GM13976 (cell line): ENCODE measurements at places on chromosomes 1 and 21.

GRCh38 chr1:191714845-191715244, 443.4 kb upstream of the RGS18 start:
- DNase-seq = no peak

GRCh38 chr1:61585714-61586113, 139.2 kb downstream of the TM2D1 start:
- no peak for DNase-seq

DNA sequence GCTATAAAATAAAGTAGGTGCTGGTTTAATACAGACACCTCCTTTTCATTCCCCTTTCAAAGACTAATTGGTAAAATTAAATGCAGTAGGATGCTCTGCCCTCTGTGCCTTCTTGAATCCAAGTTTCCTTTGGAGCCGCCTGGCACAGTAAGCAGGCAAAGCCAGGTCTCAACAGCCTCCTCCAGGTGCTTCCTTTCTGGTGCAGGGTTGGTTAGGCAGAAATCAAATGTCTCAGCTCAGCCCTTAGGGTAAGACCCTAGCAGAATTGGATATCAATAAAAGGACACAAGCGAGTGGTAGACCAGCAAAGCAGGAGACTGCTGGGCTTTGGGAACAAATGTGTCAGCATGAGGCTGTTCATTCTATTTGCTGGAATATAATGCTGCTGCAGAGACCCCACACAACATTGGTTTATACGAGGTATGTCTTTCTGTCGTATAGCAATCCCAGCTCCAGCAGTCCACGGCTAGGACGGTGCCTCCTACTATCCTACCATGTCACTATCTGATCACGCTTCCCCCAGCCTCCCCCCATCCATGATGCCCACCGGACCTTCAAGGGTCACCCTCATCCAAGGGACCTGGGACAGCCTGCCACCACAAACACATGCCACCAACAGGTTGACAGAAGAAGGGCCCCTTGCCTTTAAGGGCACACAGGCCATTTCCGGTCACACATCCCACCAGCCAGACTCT, 58.4 kb downstream of the CAPN2 start:
- DNase-seq = no peak

DNA sequence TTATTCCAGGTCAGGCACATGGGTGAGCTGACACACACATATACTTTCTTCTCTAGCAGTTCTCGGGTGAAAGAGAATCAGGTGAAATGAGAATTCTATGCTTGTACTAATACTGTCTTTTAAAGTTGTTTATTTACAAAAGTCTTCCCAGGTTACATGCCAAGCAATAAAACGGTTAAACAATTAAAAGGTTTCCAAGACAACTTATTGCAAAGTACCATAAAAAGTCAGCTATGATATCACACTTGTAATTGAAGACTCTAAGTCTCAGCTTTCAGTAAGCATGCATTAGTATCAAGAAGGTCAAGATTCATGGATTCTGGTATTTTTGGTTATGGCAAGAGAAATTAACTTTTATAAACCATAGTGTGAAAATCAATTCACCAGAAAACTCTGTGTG, 171.4 kb downstream of the PDE4B start:
- DNase-seq = no peak

DNA sequence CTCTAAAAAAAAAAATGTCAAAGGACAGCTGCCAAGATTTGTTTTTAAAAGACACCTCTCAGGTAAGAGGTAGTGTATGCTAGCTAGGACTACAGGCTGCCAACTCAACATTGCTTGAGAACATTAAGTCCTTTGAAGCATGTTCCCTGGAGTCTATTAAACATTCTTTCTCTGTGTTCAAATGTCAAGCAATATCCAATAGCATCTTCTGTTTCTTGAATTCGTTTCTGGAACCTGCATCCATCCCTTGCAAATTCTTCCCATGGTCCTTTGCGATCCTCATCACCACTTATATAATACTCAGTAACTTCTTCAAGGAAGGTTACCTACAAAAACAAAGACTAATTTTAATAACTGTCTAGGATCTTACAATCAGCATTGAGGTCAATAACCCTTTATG, 5.6 kb downstream of the PPP1R15B start:
- DNase-seq = no peak

DNA sequence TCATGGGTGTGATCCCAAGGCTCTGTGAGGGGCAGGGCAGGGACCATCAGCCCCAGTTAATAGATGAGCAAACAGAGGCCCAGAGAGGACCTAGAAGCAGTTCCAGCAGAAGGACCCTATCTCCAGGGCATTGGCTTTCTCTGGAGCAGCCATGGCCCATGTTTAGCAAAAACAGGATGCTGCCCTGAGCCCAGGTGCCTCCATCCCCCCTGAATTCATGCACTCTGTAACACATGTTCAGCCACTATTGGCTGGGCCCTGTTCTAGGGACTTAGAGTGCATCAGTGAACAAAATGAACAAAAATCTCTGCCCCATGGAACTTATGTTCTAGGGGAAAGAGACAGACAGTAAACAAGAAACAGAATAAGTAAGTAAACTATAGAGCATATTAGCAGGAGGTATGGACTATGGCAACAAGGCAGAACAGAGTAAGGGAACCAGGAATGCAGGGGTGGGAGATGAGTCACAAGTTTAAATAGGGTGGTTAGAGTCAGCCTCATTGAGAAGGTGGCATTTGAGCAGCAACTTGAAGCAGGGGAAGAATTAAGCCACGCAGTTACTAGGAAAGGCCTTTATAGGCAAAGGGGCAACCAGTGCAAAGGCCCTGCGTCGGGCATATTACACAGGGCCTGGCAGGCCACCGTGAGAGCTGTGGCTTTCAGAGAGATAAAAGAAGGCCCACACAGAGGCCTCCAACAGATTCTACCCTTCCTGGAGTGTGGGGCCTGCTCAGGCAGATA, 185.9 kb upstream of the EDN2 start:
- no peak for DNase-seq

DNA sequence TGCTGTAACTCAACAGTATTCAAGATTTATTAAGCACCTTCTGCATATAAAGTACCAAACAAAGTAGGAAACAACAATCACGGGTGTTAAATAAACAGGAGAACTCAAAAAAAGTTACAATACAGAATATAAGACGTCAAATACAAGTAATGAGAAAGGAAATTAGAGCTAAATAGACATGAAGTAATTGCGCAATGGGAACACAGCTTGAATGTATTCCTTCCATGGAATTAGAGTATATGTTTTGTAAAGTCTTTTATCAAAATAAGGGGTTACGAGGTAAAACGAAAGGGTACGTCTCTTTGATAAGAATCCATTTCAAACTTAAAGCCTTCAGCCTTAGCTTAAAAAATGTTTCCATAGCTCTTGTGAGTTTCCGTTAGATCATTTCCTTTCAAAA, 109.1 kb downstream of the SPATA6 start:
- no peak for DNase-seq

DNA sequence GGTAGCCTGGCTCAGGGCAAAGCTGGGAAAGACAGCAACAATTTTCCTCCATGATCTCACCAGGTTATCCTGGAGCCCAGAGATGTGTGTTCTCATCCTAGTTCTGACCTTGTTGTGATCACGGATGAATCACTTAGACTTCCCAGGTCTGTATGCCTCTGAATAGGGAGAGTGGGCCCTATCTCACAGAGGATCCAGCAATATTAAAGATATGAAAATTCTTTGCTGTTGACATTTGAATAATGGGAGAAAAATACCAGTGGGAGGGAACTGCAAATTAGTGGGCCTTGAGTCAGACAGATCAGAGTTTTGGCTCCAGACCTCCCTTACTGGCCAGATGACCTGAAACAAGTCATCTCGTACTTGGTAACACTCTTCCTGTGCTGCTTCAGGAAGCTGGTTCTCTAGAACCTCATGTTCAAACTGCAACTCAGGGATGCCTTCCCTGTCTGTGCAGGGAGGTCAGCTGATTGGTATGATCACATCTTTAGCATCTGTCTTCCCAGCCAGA, 32.8 kb upstream of the RNF19B start:
- DNase-seq = no peak

- DNase-seq = no peak
These were observed 343.2 kb downstream of the OLFM3 start for GRCh38 chr1:101653482-101653946.

DNA sequence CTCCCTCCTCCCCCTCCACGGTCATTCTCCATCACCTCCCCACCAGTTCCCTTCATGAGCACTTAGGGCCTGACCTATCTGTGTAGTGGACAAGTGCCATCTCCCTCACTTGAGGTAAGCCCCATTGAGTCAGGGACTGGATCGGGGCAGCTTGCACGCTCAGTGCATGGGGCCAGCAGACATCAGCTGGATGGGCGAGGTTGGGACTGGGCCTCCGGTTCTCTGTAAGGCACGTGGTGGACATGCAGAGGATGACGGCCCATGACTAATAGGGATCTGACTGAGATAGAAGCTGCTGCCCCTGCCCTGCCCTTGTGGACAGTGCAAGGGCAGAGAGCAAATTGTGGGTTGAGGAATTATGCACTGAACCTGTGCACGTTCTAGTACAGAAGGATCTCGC, 120.4 kb upstream of the C1orf174 start:
- no peak for DNase-seq

- DNase-seq = no peak
These were observed 70.2 kb downstream of the TAS1R2 start for GRCh38 chr1:18789246-18789645.

DNA sequence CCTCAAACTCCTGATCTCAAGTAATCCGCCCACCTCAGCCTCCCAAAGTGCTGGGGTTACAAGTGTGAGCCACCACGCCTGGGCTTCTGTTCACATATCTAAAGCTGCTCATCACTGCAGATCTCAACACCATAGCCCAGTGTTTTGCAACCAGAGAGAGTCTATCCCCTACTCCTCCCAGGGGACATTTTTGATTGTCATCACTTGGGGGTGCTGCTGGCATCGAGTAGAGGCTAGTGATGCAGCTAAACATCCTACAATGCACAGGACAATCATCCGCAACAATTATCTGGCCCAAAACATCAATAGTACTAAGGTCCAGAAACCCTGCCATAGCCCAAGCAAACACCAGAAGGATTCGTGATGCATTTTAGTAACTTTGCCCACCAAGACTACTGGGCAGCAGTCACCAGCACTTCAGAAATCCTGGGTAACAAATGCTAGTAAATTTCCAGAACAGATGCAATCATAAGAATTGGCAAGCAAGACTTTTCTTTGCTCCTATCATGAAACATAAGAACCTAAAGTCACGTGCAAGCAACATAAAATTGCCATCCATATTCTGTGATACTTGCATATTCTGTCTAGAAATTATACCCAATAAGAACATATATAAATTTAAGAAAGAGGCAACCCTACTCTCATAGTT, 159.2 kb downstream of the APP start:
- no peak for DNase-seq

- DNase-seq = peak; percentile 53
These were observed 157.3 kb upstream of the RUNX1 start for GRCh38 chr21:35206141-35207125.

GRCh38 chr1:53362270-53362669, 34.4 kb upstream of the LRP8 start:
- DNase-seq = no peak

DNA sequence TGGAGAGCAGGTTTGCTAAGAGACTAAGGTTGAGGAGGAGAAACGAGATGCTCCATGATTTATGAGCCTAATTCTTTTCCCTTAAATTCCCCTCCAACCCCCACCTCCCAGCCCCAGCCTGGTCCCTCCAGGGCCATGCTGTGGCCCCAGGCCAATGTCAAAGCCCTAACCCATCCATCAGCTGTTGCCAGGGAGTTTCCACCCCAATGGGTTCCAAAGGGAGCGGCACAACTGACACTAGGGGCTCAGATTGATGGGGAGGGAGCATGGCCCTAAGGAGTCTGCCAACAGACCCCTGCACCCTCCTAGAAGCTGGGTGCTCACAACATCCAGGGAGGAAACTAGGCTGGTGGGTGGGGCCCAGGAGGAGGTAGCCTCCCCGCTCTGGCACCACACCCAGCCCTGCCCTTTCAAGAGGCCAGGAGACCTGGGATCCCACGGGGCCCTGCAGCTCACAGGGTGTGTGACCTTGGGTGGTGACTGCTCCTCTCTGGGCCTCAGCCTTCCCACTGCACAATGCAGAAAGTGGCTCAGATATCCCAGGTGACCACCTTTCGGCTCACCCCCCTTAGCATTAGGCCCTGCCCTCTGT, 12.9 kb downstream of the AHDC1 start:
- no peak for DNase-seq

DNA sequence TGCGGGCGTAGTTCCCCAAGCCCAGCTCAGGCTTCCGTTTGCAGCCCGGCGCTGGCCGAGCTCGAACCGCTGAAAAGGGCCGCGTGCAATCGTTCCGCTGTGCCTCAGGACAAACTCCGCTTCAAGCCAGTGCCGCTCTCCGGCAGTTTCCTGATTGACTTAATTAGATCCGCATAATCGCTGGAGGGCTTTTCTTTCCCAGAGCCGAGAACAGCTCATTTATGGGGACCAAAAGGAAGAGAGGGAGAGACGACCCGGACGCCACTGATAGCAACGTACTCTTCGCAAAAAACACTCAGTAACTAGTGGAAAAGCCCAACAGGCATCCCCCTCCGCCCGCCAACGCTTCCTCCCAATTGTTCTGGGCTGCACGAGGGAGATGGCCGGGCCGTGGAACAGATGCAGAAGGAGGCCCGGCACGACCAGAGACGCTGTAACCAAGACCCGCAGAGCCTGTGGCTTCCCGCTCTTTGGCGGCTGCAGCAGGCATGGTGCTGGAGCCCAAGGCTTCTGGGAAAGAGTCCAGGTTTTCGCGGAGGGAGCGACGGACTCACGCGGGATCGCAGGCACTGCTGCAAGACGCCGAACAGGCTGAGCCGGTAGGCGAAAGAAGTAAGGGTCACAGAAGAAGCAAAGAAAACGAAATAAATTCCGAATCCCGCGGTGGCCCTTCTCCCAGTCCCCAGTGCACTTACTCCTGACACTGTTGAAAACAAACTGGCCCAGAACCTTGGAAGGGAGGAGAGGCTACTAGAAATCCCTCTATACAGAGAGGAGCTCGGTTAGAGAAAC, 3.6 kb upstream of the FOXD2 start:
- DNase-seq = no peak

DNA sequence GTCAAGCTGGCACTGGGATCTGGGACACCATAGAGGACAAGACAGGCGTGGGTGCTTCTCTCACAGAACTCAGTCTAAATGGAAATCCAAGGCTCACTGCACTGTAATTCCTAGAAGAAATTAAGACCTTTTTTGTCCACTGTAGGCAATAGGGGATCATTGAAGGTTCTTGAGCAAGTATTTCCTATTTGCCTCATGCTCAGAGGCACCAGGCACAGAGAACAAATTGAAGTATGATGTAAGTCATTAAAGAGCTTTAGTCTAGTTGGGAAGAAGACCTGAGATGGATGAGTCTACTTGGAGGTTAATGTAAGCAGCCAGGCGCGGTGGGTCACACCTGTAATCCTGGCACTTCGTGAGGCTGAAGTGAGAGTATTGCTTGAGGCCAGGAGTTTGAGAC, 34.6 kb downstream of the EIF2D start:
- no peak for DNase-seq
